ENCODE measurements at places on chromosomes 6 and 20.

GRCh38 chr6:29679962-29680361 is 990 bp downstream of the ZFP57 start:
- no peak for DNase-seq

GRCh38 chr20:41329435-41330342 is 10.9 kb upstream of the LPIN3 start:
- no peak for DNase-seq

DNA sequence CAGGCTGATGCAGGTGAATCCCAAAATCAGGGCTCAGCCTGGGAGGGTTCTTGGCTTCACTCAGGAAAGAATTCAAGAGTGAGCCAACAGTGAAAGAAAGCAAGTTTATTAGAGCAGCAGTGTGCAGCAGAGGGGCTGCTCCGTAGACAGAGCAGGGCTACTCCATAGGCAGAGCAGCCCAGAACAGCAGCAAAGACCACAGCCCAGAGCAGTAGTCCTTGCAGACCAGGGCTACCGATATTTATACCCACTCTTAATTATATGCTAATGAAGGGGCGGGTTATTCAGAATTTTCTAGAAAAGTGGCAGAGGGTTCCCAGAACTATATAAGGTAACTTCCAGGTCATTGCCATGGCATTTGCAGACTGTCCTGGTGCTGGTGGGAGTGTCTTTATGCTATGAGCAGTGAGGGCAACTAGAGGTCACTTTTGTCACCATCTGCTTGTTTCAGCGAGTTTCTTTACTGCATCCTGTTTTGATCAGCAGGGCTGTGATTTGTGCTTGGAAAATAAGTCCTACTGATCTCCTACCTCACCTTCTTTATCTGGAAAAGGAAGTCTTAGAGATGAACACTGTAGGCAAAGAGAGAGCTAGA is 39.8 kb upstream of the PTPN1 start:
- no peak for DNase-seq

- no peak for DNase-seq
These were observed 378.4 kb downstream of the ARHGAP18 start for GRCh38 chr6:129331450-129332138.

DNA sequence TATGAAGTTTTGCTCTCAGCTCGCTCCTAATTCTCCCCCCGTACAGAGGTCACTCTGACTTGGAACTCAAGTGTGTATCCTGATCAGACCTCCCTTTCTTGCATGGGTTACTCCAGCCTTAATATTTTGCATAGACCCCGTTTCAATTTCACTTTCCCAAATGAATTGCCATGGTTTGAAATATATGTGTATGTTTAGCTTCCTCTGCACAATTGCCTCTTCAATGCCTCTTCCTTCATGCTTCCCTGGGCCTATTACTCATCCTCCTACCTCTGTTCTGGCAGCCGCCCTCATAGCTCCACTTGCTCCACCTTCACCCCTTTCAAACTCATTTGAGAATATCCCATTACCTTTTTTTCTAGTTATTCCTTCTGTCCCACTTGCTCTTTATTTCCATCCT is 90.0 kb upstream of the SAMD5 start:
- no peak for DNase-seq

- no peak for DNase-seq
These were observed 17.2 kb upstream of the MDGA1 start for GRCh38 chr6:37714836-37715420.

- DNase-seq, result no peak
These were observed 154.9 kb downstream of the DLL1 start for GRCh38 chr6:170135821-170136471.

GRCh38 chr20:51121901-51122412 is 99.0 kb upstream of the KCNG1 start:
- DNase-seq, result no peak

DNA sequence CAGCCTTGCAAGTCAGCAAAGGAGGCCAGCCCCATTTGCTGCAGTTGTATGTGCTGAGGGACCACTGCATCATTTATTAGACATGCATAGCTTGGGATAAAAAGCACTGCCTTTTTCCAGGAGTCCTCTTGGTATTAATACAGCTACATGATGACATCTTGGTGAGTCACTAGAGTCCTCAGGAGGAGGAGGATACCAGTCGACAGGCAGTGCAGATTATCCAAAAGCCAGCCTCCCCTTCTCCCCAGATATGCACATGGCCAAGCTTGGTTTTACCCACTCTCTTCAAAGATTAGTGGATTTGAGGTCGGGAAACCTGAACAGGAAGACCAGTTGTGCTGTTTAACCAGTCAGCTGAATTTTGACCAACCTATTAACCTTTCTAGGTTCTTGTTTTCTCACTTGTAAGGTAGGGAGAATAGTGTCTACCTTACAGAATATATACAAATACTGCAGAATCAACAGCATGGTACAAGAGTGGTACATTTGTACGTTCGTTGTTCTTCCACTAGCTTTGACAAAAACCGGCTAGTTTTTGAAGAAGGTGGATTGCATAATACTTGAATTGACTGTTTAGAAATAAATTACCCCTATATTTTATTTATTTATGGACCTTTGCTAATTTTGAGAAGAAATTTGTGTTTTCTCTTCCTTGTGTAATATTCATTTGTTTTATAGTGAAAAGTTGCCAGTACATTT is 31.9 kb downstream of the VAPB start:
- no peak for DNase-seq

- DNase-seq, result no peak
These were observed 124.2 kb downstream of the SLC24A3 start for GRCh38 chr20:19336631-19337030.

- no peak for DNase-seq
These were observed 23.9 kb upstream of the ASF1A start for GRCh38 chr6:118869894-118870589.

DNA sequence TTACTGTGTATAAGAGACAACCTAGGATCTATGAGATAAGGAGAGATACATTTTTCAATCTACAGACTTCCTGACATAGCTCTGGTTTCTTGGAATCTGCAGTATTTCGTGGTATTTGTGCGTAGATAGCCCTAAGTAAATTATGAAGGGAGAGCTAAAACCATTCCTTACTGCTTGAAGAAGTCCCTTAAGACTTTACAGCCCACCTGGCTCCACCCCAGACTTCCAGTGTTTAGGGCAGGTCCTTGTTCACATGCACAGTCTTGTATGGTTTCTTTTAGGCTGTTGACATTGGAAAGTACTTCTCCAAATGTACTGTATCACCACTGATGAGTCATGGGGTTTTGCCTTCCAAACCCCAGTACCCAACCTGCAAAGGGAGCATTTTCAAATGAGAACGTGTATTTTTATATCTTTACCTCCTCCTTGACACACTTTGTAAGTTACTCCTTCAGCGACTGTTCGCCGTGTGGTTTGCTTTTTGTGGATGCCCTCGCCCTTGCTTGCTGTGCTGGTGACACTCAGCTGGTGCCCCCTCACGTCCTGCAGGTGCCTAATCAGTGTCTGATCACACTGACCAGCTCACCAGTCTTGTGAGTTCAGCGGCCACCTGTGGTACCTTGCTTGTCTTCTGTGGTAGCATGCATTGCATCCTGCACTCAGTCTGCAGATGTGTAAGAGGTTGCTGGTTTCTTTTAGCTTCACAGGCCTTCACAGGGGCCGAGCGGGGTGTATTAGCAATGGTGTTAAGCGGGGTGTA is 73.3 kb downstream of the IGF2R start:
- DNase-seq, result no peak

- no peak for DNase-seq
These were observed 11.1 kb upstream of the SLC16A10 start for GRCh38 chr6:111076024-111076695.

DNA sequence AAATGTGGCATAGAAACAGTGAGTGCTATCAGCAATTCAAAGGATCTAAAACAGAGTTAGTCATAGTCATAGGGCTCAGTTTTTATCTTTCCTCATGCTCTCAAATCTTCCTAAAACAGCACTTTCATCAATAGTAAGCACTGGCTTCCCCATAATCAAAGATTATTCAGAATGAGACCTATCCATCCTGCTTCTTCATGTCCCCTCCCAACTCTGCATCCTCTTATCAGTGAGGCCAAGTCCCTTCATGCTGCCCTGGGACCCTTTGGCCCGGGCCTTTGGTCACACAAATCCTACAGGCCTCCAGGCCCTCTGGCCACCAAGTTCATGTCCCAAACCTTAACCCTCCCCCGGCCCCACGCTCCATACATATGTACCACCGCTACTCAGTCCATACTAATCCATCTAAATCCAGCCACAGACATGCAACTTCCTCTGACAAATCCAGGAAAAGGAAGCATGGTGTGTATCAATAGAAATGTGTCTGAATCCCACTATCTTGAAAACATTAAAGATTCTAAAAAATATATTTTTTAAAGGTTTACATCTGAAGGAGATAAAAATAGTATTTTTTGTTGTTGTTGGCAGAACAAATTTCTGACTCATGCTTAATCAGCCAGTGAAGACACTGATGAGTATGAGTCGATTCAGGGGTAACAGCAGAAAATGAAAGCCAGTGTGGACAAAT is 143.5 kb downstream of the PDE7B start:
- DNase-seq, result no peak
